ENCODE measurements at places on chromosomes 7 and 10.

DNA sequence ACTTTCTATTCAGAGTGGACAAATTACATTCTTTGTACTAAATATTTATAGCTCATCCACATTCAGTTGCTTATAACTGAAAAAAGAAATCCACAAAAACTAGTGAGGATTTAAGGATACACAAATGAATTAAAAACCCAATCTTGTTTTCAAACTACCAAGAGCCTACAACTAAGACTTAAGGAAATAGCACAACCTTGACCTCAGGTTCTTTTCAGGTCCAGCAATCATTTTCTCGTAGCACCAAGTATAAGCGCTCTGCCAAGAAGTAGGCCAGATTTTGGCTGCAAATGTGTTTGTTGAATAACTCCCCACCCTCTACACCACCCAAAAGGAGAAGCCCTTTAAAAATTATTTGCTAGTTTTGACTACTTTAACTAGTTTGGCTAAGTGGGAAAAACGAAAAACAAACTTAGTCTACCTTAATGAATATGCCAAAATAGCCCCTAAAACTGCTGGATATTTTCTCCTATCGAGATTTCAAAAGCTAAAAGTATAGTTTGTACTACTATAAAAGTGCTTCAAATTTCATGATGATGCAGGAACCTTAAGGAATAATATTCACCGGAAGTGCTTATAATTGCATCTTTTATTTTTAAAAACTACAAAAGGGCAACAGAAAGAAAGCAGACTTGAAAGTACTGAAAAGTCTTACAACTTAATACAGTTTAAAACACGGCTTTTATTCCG lies 2.7 kb upstream of the KMT2E start:
- peak; percentile 32 for DNase-seq

- DNase-seq, result no peak
Measured at GRCh38 chr7:40327873-40328272, 193.1 kb downstream of the SUGCT start.

GRCh38 chr10:58173391-58173790 lies 94.3 kb downstream of the IPMK start:
- DNase-seq, result no peak

GRCh38 chr10:113891476-113891875 lies 37.0 kb downstream of the NHLRC2 start:
- DNase-seq, result no peak

GRCh38 chr7:106463851-106464611 lies 179.2 kb upstream of the NAMPT start:
- no peak for DNase-seq

- no peak for DNase-seq
Measured at GRCh38 chr10:133355266-133355665, 2.6 kb downstream of the FUOM start.

GRCh38 chr7:111029574-111030251 lies 61.2 kb upstream of the LRRN3 start:
- DNase-seq, result peak; percentile 21

DNA sequence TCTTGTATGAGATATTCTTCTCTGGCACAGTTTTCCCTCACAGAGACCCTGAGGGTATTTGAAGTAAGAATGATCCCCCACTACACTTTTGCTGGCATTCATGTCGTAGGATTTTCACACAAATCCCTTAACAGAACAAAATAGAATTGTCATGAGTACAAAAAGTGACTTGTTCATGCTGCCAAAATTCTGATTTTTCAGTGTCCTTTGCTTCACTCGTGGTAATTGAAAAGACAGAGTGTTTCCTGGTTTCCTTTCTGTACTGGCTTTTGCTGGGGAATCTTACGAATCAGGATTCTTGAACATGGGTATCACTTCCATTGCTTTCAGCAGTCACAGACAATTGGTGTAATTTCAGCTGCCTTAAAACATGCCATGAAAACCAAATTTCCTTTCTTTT lies 756.3 kb downstream of the REEP3 start:
- no peak for DNase-seq

DNA sequence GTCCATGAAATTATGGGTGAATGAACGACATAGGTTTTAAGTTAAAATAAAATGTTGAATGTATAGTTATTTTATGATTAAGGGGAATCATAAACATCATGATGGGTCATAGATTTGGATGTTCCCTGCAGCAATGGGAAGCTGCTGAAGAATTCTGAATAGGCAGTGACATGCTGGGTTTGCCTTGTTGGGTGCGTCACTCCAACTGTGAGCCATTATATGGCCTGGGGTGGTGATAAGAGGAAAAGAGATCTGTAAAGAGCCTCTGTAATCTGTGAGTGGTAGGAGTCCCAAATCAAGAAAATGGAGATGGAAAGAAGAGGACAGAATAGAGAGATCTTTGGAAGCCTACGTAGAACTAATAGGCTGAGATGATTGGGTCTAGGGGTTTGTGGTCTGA lies 58.1 kb upstream of the GPR26 start:
- no peak for DNase-seq

GRCh38 chr10:111934931-111935330 lies 248.6 kb downstream of the GPAM start:
- no peak for DNase-seq

DNA sequence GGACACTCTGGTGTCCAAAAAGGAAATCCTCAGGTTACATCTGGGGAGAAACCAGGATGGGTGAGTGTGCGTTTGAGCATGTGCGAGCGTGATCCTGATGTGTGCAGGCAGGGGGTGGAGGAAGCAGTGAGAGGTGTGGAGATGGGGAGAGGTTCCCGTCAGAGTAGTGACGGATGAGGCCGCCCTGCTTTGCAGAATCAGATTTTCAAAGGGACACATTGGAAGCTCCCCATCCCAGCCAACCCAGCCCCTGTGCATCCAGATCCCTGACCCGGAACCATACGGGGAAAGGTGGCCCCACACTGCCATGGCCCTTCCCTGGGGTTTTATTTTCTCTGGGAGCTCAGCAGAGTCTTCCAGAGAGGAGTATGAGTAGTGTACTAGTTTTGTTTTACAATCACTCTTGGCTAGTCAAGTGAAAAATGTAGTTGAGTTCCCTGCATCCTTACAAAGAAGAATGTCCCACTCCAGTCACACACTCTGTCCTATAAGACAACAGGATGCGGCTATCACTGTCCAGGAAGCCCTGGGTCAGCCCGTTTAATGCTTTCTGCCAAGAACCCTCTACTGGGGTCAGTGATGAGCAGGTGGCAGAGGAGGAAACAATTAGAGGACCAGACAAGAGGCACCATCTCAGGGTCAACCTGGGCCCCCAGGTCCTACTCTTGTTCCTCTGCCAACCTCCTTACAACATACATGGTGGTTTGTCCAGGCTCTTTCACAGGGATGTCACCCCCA lies 46.8 kb upstream of the PDLIM1 start:
- no peak for DNase-seq

GRCh38 chr10:18211862-18212261 lies 71.6 kb downstream of the CACNB2 start:
- DNase-seq, result no peak

- DNase-seq, result no peak
Measured at GRCh38 chr7:128876586-128876977, 13.9 kb downstream of the ATP6V1F start.

- DNase-seq, result peak; percentile 8
Measured at GRCh38 chr7:107890493-107890961, 456 bp upstream of the DLD start.

DNA sequence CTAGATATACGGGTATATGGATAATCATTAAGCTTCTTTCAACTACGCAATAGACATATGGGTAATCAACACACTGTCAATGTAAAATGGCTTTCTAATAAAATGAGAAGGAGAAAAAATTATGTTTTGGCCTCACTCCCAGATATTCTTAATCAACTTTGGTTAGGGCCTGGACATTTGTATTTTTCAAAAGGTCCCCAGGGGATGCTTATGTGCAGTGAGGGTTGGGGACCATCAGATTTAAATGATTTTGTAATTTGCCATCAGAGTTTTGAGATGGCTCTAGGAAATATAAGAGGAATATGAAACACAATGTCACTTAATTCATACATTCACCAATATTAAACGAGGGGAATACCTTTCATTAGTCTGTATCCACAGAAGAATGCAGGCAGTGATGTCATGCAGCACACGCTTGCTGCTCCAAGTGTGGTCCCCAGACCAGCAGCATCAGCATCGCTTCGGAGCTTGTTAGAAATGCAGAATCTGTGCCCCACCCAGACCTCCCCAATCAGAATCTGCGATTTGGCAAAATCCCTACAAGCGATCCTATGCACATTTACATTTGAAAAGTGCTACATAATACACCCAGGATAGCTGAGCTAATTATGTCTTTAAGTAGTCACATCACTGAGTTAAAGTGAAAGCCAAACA lies 75.1 kb downstream of the INHBA start:
- no peak for DNase-seq

DNA sequence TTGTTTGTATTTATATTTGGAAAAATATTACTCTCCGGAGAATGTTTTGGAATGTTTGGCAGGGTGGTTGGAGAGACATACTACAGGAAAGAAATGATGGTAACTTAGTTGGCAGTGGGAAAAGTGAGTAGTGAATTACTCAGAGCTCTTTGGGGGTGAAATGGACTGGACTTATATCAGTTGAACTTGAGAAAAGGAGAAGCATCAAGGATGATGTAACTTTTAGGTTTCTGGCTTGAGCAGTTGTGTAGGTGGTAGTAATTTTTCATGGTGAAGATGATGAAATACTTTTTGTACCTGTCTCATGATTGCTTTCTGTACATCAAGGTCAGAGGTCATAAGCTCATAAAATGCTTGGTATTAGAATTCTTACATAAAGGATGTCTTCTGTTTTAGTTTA lies 617.2 kb downstream of the AUTS2 start:
- DNase-seq, result peak; percentile 74

GRCh38 chr7:100826514-100827329 lies 601 bp downstream of the EPHB4 start:
- DNase-seq, result peak; percentile 24

DNA sequence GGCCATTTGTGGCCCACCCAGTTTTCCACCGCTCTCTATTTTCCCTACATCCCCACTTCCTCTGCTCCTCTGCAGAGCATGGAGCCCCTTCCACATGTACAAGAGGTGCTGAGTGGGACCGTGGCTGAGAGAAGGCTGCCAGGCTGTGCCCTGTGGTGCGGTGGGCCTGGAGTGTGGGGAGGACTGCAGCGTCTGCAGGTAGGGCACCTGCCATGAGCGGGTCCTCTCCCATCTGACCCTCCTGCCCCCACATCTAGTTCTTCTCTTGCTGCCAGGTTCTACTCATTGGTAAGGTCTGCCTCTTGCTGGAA lies 145.6 kb upstream of the FAM20C start:
- no peak for DNase-seq

DNA sequence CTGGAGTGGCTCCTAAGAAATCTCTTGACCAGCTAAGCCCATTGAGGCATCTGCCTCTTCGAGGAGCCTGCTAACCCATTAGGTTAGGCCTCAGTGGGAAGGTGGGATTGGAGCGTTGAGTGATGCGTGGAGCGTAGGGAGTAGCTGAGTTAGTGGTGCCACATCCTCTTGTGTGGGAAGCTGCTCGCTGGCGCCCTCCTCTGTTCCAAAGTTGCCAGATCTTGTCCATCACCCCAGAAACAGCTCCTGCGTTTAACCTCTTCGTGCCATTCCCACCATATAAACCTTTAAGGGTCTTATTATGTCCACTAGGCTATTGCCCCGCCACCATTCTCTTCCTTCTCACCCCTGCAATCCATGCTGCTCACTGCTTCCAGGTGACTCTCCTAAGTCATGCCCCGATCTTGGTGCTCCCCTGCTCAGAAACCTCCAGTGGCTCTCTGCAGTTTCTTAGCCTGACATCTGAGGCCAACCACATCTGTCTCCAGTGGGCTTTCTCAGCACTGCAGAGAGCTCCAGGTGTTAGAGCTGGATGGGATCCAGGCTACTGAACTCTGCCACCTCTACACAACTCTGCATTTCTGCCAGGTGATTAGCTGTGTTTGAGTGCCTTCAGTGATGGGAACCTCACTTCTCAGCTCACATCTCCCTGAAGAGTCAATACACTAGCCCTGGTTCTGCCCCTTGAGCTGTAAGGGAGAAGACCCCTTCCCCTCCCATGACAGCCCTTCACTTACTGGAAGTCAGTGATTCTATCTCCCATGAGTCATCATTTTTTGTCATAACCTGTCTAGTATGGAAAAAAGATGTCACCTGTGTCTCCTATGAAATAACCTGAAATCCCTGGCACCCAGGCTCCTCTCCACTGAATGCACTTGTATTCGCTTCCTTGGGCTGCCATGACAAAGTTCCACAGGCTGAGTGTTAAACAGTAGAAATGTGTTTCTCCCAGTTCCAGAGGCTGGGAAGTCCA lies 65.0 kb upstream of the FGFR2 start:
- DNase-seq, result peak; percentile 31

DNA sequence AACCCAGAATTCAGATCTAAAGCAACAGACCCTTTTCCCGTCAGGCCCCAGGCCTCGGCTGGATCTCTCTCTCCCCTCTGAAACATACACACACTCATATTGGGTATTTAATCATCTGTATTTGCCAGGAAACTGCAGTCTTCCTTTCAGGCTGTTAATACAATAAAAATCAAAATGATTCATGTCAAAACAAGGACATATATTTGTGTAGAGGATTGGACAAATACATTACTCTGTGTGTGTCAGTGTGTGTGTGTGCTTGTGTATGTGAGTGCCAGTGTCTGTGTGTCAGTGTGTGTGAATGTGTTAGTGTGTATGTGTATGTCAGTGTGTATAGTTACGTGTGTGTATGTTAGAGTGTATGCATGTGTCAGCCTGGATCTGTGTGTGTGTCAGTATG lies 90.8 kb downstream of the JCAD start:
- no peak for DNase-seq

All from epithelial cell of esophagus (primary cell).